Activated CD4-positive, alpha-beta T cell treated with anti-CD3 and anti-CD28 coated beads for 36 hours (primary cell): ENCODE measurements at places on chromosomes 16 and 17.

GRCh38 chr16:12898551-12898950, 2.8 kb upstream of the SHISA9 start:
- H3K4me3 ChIP-seq, result no peak overlapping the region
- peaks cover 50% of the 10 kb centered on the region for H3K27me3 ChIP-seq
- no peak overlapping the region for H3K27ac ChIP-seq
- H3K36me3 ChIP-seq, result no peaks in the 10 kb centered on the region

- H3K27me3 ChIP-seq, result no peaks in the 10 kb centered on the region
- peak overlapping the region; percentile 78 for H3K4me3 ChIP-seq
- DNase-seq, result peak; percentile 41
- H3K4me1 ChIP-seq, result peaks cover 18% of the 10 kb centered on the region
- no peak overlapping the region for H3K27ac ChIP-seq
- H3K36me3 ChIP-seq, result no peaks in the 10 kb centered on the region
Measured at GRCh38 chr17:76353004-76353598, 615 bp downstream of the PRPSAP1 start.

- peaks cover 34% of the 10 kb centered on the region for H3K4me1 ChIP-seq
- DNase-seq, result no peak
- H3K36me3 ChIP-seq, result peaks cover 16% of the 10 kb centered on the region
- H3K4me3 ChIP-seq, result peak overlapping the region; percentile 97
- no peaks in the 10 kb centered on the region for H3K27me3 ChIP-seq
Measured at GRCh38 chr16:31071861-31072260, 2.2 kb downstream of the ZNF668 start.

- peaks cover 5% of the 10 kb centered on the region for H3K36me3 ChIP-seq
- peaks cover 51% of the 10 kb centered on the region for H3K4me1 ChIP-seq
- H3K27ac ChIP-seq, result peak overlapping the region; percentile 63
- no peaks in the 10 kb centered on the region for H3K27me3 ChIP-seq
- H3K4me3 ChIP-seq, result no peak overlapping the region
Measured at GRCh38 chr16:24755201-24755874, 25.9 kb downstream of the TNRC6A start.

DNA sequence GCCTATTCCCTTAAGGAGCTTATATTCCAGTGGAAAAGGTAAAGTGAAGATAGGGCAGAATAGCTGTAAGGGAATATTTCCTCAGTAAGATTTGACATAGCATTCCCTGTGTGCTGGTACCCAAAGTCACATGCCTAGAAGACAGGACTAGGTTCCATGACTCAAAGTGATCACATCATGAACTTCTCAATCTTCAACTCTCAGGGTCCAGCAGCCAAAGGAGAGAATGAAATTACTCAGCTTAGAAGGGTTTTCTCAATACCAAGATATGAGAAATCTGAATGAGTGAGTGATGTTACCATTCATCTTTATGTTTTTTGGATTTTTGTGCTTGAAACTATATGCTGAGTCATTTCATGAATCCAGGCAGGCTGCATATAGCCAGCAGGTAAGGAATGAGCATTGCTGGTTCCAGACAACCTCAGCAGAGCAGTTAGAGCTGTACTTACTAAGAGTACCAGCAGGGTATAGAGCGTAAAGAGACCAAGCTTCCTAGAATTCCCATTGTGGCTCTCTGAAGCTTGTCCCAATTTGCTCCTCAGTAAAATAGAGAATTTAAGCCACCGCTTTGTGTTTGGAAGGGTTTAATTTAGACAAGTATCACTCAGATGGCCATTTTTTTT, 91.1 kb downstream of the ANKFN1 start:
- DNase-seq, result no peak
- H3K36me3 ChIP-seq, result no peaks in the 10 kb centered on the region
- H3K4me1 ChIP-seq, result no peaks in the 10 kb centered on the region
- peaks cover 9% of the 10 kb centered on the region for H3K27me3 ChIP-seq

DNA sequence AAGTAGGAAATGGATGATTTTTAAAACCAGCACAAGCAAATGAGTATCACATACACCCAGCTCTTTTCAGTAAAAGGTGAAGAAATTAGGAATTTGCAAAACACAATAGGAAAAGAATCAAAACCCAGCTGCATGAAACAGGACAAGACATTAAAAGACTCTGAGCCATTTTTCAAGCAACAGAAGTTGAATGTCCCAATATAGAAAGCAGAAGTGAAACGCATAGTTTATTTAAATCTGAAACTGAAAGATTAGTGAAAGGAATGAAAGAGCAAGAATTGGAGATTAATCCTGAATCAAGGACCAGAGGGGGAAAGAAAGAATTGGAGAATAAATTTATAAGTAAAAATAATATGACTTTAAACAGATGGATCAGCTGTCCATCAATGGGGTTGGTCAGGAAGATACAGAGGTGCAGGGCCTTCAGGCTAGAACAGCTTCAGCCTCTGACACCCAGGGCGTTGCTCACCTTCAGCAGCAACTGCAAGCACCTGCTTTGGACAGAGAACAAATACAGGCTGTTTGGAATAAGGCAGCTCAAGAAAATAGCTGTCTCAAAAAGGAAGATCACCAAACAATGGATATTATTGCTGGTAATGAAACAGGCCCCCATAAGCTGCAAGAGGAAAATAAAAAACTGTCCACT, 3.9 kb upstream of the ARHGAP17 start:
- DNase-seq, result no peak
- H3K4me3 ChIP-seq, result no peak overlapping the region
- peaks cover 49% of the 10 kb centered on the region for H3K4me1 ChIP-seq
- H3K27me3 ChIP-seq, result no peaks in the 10 kb centered on the region
- peaks cover under 1% of the 10 kb centered on the region for H3K36me3 ChIP-seq

- H3K27ac ChIP-seq, result no peak overlapping the region
- no peaks in the 10 kb centered on the region for H3K36me3 ChIP-seq
- H3K4me1 ChIP-seq, result no peaks in the 10 kb centered on the region
- no peak for DNase-seq
- no peak overlapping the region for H3K4me3 ChIP-seq
Measured at GRCh38 chr16:25877103-25877502, 185.3 kb downstream of the HS3ST4 start.

DNA sequence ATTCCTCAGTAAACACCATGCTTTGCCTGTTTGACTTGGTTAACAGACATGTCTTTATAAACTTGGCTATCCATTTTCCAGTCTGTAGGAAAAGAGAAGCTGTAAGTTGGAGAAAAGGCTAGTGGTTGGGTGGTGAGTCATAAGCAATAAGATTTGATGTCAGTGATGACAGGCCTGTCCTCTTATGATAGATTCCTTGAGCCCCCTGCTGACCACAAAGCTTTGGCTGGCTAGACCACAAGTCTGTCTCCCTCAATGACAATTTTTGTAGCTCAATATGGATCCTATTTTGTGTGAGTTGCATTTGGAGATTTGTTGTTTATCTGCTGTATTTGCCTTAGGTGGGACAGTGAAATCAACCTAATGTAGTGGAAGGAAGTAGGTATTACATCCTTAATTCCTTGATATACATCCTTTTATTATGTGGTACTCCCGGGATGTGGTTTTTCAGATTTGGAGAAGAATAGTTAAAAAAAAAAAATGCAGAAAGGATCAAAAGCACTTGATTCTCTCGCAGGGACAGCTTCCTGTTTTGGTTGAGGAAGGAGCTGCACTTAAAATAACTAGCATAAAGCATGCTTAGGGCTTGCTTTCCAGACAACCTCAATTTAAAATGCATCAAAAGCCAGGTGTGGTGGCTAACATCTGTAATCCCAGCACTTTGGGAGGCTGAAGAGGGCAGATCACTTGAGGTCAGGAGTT, 67.4 kb downstream of the SIAH1 start:
- no peak overlapping the region for H3K4me3 ChIP-seq
- H3K27ac ChIP-seq, result peak overlapping the region; percentile 75
- peak; percentile 48 for DNase-seq
